Brain pericyte (primary cell): ENCODE measurements at places on chromosomes 2 and 18.

GRCh38 chr2:220783671-220784070, 788.4 kb downstream of the EPHA4 start:
- DNase-seq = no peak

DNA sequence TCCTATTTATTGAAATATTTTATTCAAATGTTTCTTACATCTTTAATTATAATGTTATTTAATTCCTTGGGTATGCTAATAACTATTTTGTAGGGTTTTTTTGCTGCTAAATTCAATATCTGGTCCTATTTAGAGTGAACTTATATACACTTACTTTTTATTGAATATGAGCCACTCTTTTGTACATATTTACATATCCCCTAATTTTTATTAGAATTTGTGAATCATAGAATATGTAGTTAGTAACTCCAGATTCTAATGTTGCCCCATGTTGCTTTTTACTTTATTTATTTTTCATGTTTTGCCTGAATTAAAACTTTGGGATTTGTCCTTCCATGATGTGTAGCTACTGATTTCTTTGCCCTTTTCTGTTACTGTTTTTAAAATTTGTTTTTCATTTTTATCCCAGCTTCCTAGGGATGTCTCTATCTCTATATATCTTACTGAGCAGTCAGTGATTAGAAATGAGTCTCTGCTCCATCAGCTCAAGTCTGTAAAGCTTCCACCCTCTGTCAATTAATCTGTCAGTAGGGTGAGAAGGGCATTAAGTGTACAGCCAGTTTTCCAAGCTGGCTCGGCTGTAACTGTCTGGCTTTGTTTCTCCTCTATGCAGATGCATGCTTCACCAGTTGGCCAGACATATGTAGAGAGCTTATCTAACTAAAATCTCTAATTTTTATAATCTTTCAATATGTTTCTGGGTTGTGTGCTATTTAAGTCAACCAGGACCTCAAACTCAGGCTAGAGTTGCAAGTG, 256.9 kb downstream of the CDH19 start:
- no peak for DNase-seq

GRCh38 chr2:113341191-113341869, 62.6 kb upstream of the PAX8 start:
- no peak for DNase-seq

GRCh38 chr2:229129738-229130371, 141.2 kb downstream of the PID1 start:
- no peak for DNase-seq

DNA sequence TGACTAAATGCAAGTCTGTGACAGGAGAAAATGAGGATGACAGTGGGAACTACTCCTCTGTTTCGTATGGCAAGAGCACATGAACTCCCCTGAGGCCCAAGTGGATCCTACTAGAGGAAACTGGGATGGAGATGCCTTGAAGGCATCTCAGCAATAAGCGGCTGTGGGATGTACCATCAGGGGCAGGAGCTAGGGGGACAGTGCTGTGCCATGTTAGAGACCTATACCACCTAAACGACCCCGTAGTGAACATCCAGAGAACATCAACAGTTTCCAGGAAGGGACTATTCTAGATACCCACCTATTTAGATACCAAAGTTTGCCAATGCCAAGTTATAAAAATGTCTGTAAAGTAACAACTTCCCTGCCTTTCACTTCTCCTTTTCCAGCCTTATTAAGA, 860.8 kb upstream of the ACVR2A start:
- DNase-seq = no peak

GRCh38 chr2:59578349-59578748, 975.1 kb downstream of the BCL11A start:
- no peak for DNase-seq

GRCh38 chr18:35861367-35862118, 110.9 kb upstream of the RMP24 start:
- no peak for DNase-seq

DNA sequence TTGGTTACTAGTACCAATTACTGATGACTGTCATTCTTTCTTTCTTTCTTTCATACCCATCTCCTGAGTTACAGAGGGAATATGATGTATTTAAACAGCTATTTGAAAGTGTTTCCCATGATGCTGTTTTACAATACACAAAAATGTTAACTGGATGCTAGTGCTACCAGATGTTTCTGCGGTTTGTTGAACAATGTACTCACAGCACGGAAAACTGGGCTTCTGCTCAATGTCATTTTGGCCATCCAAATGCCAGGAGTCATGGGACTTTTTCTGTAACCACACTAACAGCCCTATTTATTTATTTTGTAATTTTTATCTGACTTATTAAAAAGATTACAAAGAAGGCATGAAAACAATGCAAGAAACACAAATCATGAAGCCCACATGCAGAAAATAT, 313.8 kb downstream of the RIT2 start:
- no peak for DNase-seq

DNA sequence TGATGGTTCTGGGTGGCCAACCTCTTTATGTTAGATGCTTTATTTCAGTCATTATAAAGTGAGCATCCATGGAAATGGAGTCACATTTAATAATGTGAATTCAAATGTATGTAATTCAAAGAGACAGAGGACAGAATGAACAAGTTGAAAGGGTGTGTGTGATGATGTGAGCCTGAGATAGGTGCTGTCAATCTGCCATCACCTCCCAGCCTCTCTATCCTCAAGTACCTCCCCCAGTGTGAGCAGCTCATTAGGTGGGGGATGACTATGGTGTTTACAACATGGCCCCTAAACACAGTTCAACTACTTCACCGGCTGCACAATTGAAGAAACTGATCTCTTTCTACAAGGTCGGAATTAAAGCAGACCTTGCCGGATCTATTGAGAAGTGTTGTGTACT, 74.7 kb upstream of the IGFBP5 start:
- DNase-seq = no peak

GRCh38 chr2:235709124-235709813, 215.4 kb downstream of the AGAP1 start:
- no peak for DNase-seq

DNA sequence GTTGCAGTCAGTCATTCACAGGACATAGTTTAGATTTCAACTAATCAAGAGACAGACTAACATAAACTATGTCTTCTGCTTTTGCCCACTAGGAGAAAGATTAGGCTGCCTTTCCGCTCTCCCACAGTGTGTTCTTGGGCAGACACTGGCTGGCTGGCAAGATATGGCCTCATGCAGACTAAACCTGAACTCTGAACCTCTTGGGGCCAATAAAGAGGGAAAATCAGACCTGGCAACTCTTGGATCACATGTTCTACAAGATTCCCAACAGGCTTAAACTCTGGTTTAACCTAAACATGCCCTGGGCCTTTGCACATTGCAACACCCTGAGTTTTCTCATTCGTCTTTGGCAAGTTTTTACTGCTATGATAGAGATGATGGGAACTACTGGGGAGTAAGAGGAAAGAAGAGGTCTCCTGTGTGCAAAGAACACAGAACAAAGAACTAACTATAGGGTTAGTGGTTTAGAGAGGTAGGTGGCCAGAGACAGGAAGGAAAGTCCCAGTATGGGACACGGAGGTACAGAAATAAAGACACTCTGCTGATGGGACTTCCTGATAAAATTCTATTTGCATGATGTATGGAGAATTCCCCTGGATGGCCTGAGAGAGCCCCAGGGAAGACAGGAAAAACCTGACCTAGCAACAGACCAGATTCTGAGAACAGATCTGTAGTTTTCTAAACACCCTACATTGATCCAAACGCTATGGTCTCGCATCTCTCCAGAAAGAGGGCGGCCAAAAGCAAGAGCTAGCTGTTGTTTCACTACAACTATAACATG, 2.0 kb upstream of the ATRAID start:
- DNase-seq = no peak

DNA sequence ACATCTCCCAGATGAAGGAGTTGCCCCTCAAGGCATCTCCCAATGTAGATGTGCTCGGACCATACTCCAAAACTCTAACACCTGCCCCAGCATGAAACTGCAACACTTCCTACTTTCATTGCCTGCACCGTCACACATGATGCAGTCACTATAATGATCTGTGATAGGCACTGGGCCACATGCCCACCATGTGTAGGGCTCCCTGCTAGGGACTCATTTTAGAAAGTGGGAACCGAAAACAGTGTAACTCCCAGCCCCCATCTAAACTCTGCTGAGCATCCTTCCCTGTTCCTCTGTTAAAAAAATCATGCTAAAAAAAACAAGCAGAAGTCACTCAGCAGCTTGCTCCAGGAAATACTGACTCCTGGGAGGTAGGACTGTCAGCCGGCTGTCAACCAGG, 496.1 kb upstream of the RAB6C start:
- DNase-seq = no peak

GRCh38 chr2:228860601-228861285, 410.3 kb downstream of the PID1 start:
- DNase-seq = no peak

GRCh38 chr18:56962322-56962721, 184.6 kb upstream of the BOD1L2 start:
- DNase-seq = no peak

DNA sequence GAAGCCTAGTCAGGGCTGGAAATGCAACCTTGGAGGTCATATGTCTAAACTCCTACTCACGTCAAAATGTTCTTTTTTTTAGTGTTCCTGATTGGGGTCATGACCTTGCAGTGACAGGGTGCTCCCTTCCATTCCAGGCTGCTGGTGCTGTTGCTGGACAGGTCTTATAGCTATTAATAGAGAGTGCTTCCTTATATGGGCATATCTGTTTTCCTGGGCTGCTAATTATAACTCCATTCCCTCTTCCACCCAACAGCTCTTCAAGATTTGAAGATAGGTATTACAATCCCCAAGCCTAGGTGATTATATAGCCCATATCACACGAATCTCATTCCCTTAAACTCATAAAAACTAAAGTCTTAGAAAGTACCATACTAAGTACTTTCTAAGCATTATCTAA, 12.6 kb downstream of the HOXD3 start:
- no peak for DNase-seq

GRCh38 chr2:81692566-81692965, 1388.0 kb upstream of the LRRTM1 start:
- DNase-seq = no peak

GRCh38 chr2:128729051-128729450, 410.4 kb upstream of the HS6ST1 start:
- no peak for DNase-seq
